ENCODE measurements at places on chromosomes 7 and 10.

DNA sequence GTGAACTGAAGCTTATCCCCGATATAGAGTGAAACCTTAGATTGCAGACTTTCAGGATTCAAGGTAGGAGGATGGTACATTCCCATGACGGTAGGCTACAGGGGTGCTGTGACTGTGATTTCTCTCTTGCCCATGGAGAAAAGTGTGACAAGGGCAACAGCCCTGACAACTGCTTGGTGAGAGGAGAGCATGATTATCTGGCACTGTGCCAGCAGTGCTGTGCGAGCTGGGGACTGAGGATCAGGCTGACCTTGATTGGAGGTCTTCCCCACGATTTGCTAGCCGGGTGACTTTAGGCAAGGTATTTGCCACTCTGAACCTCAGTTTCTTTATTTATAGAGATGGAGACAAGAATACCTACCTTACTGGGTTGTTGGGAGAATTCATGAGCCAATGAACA lies 229.5 kb downstream of the PTEN start:
- no peak for DNase-seq

DNA sequence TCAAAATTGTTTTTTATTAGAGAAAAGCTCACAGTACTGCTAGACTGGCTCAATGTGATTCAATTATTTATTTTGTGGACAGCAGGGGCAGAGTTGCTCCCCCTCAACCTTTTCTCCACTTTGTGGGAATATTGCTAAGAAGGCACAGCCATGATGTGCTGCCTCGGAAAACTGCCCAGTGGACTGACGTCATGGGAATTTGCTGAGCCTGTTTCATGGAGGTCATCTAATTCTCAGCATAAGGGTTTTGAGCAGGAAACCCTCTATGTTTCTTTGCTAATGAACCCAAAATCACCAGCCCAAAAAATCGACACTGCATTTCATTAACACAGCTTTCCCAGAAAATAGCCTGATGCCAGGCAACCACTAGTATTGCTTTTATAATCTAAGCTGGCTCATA lies 228.8 kb upstream of the FAM3C start:
- peak; percentile 22 for DNase-seq

- DNase-seq: no peak
Observed at GRCh38 chr7:39904077-39904486, 46.0 kb upstream of the CDK13 start.

GRCh38 chr7:86968618-86969017 lies 90.8 kb downstream of the ELAPOR2 start:
- DNase-seq: no peak

- DNase-seq: peak; percentile 75
Observed at GRCh38 chr7:519484-520390, at the start of gene PDGFA. Gene PDGFA (minus strand): TSS chr7:519846. CDS start chr7:519001, 845 bp downstream.

DNA sequence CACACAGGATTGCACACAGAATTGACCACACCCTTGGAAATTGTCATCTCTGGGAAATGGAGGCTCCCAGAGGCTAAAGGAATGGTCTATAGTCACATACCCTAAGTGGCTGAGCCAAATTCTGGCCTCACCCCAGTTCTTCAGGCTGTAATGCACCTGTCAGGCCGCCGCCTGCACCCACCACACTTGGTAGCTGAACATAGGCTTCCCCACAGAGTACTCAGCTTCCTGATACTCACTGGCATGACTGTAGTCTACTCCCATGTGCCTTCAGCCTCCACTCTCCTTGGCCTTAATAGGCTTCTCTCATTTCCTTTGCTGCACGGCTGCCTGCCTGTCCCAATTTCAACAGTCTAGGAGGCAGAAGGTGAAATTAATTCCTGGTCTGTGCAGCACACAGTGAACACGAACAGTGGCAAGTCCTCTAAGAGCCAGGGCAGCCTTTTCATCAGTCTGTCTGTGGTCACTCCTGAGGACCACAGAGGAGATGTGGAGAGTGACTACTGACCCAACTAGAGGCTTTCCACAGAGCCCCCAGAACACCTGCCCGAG lies 42.5 kb downstream of the NUDCD3 start:
- no peak for DNase-seq

- DNase-seq: no peak
Observed at GRCh38 chr10:68111584-68111983, 2.3 kb downstream of the MYPN start.

GRCh38 chr10:93245779-93246178 lies 172.1 kb downstream of the CYP26A1 start:
- peak; percentile 67 for DNase-seq

- DNase-seq: no peak
Observed at GRCh38 chr10:17075533-17076359, 53.9 kb downstream of the CUBN start.

DNA sequence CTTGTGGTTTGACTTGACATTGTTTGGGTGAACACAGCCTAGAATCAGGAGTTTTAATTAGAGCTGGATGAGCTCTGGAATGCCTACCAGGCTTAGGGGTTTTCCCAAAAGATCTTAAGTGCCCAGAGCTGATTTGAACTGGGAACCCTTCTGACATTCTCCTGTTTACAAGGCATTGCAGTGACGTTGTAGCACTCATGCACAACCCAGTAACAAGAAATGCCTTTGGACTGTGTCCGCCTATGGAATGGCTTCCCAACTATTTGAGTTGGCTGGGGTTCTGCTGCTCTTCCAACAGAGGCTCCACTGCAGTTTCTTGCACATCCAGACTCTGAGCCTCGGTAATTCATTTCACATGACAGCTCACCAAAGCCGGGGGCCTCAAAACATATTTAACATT lies 76.7 kb upstream of the MKX start:
- DNase-seq: no peak

DNA sequence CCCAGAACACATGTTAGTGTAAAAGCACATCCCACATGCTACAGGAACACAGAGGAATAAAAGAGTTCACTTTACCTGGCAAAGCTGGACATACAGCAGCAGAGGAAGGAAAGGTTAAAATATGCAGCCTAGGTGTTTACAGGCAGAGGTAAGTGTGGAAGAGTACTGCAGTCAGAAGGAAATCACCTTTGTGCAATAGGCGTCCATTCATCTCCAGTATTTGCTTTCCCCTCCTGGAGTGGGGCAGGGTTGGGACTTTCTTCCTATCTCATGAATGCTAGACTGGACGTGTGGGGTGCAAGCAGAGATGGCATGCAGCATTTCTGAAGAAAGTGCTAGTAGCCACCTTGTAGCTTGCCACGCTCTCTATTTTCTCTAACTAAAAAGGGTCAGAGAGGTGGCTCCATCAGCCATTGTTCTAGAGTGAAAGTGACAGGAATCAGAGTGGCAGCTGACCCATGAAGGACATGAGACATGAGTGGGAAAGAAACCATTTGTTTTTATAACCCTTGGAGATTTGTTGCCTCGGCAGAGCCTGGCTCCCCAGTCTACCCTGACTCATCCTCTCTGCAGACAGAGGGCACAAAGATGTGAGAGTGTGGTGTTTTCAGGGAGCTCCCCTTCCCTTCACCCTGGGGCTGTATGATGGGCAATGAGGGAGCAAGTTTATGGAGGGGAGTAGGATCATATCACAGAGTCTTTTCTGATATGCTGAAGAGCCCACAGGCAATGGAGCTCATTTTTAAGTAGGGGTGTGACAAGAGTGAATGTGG lies 101.2 kb upstream of the SEC61G start:
- no peak for DNase-seq

DNA sequence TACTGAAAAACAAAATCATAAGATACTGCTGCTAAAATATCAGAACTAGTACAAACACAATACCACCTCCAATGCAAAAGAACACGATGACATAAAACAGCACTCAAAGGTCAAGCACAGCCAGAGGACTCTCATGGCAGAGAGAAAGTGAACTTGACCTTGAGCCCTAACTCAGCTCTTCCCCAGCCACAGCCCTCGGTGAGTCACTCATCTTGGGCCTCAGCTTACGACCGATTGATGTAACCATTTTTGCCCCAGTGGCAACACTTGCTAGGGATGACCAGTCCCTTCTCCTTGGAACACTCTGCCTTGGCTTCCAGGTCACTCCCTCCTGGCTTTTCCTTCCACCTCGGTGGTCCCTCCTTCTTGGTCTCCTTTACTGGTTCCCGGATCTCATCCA lies 77.8 kb downstream of the JAZF1 start:
- DNase-seq: no peak

DNA sequence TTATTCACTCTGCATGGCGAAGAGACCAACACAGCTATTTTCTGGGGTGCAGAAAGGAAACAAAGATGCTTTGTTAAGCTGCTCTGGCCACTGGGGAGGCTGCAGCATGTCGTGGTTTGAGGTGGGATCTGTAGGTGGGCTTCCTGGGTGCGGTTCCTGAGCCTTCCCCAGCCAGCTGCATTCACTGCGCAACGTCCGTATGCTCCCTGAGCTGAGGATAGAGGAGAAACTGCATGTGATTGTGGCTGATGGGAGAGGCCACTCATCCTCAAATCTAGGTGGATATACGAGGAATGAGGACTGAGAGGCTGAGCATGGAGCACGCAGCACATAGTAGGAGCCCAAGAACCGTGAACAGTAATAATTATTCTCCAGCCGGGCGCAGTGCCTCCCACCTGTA lies 9.9 kb upstream of the DNAAF5 start:
- no peak for DNase-seq

- peak; percentile 5 for DNase-seq
Observed at GRCh38 chr10:86299562-86299961, 67.0 kb downstream of the GRID1 start.

GRCh38 chr7:22348379-22348778 lies 8.6 kb downstream of the RAPGEF5 start:
- no peak for DNase-seq

GRCh38 chr10:8130973-8131911 lies 76.8 kb downstream of the GATA3 start:
- no peak for DNase-seq

DNA sequence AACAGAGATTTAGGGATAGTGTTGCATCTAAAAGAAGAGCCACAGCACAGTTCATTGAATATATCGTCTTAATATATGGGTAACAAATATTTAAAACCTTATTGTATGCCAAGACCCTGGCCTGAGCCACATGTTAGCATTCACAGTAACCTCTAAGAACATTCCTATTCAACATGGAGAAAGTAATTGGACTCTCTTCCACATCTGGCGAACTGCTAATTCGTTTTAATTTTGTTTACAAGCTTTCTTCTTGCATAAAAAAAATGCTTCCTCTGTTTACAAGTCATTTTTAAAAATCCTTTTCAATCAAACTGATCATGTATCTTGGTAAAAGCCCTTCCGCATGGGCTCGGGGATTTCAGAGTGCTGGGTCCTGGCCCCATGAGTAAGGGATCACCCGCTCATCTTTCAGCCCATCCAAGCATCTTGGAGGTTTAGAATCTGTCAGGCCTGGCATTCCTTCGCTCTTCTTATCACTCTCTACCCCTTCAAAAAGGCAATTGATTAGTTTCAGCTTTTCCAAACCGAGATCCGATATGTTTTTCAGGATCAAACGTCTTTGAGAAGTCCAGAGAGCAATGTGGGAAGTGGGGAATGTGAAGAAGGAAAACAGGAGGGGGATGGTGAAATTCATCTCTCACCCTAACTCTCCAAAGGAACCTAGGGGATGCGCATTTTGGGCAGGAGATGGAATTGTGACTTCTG lies 7.3 kb downstream of the TWIST1 start:
- DNase-seq: no peak

DNA sequence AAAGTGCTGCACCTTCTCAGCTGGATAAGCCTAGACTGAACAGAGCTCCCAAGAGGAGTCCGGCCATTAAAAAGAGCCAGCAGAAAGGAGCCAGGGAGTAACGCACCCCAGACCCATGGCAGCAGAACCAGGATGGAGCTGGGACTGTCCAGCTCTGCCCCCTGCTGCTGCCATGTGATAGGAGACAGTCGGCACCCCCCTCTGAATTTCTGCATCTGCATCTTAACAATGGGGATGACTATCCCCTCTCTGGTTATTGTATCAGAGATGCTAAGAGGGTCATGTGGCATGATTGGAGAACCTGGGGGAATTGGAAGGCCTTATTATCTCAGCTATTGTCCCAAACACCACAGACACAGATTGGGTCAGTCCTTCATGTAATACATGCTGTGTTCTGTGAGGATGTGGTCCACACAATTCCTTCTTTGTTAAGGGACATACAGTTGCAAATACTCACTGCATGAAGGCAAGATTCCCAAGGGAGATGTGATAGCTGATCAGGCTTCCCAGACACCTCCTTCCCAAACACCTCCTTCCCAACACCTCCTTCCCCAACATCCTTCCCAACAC lies 29.3 kb downstream of the PLEKHS1 start:
- DNase-seq: no peak

GRCh38 chr7:56081626-56082340 lies 11.0 kb downstream of the PHKG1 start:
- DNase-seq: no peak

DNA sequence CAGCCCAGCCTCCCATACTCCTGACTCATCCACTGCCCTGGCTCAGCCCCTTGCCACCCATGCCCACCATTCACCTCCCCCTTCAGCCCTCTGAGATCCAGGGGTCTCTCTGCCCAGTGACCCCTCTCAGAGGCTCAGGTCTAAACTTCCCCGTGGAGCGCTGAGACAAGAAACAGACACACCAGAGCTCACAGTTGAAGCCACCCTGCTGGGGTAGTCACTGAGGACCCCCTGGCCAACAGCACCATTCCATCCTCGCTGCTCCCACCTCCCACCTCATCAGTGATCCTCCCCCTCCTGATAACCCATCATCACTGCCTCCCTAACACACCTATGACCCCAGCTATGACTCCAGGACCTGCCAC lies 100.7 kb downstream of the GRID1 start:
- no peak for DNase-seq

DNA sequence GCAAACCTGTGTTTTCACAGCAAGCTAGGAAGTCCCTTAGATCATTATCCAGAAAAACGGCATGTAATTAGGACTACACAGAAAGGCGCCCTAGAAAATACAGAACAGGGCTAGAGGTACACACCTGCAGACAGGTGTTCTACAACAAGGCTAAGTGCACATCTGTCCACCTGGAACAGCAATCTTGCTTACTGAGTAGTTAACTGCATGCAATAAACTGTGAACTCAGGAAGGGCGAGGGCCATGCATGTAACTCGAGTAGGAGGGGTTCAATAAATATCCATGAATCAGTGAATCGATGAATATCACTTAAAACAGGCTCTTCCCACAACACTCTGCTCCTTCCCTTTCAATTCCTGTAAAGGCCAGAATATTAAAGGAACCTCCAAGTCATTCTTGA lies 22.0 kb downstream of the FAM171A1 start:
- DNase-seq: no peak

GRCh38 chr7:29469976-29470557 lies 93.6 kb upstream of the PRR15 start:
- no peak for DNase-seq
